ENCODE measurements at places on chromosomes 11 and 22.

GRCh38 chr22:24137595-24137994 is 43.7 kb upstream of the SUSD2 start:
- DNase-seq = no peak

GRCh38 chr11:99154277-99154676 is 133.5 kb downstream of the CNTN5 start:
- DNase-seq = no peak

DNA sequence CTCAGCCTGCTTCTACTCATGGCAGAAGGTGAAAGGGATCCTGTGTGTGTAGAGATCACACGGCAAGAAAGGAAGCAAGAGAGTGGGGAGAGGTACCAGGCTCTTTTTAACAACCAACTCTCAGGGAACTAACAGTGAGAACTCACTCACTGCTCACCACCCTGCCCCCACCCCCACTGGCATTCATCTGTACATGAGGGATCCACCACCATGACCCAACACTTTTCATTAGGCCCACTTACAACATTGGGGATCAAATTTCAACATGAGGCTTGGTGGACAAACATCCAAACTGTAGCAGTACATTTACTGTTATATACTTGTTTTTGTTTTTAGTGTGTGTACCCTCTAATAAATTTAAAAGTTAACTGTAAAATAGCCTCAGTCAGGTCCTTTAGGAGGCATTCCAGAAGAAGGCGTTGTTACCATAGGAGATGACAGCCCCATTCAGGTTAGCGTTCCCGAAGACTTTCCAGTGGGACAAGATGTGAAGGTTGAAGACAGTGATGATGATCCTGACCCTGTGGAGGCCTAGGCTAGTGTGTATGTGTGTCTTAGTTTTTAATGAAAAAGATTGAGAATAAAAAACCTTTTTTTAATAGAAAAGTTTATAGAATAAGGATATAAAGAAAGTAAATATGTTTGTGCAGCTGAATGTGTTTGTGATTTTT is 11.3 kb downstream of the CUL5 start:
- no peak for DNase-seq

DNA sequence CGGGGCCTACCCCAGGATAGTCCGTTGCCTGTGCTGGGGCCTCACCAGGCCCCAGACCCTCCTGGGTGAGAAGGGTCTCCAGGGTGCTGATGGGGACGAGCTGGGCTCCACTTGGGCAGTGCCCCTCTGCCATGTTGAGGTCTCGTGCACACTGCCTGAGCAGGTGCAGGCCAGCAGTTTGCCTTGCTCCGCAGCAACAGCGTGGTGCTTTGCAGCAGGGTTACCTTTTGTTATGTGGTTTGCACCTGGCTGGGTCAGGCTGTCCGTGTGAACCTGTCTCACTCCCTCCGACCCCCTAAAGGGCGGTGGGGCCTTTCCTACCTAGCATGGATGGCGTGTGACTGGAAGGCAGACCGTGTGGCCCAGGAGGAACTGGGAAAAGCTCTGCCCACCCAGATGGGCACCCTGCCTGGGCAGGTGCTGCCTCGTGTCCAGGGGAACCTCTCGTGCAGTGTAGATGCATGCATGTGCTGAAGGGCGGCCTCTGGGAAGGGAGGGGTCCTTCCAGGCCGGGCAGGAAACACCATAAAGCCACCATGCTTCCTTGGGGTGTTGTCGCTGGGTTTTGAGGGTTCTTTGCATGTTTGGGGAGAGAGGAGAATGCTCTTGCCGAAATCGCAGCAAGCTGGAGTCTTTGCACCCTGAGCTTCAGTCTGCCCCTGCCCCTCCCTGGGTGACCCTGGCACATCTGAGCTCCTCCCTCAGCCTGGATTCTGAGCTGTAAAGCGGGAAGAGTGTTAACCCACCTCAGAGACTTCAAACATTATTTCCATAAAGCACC is 75.4 kb upstream of the PPARA start:
- no peak for DNase-seq

DNA sequence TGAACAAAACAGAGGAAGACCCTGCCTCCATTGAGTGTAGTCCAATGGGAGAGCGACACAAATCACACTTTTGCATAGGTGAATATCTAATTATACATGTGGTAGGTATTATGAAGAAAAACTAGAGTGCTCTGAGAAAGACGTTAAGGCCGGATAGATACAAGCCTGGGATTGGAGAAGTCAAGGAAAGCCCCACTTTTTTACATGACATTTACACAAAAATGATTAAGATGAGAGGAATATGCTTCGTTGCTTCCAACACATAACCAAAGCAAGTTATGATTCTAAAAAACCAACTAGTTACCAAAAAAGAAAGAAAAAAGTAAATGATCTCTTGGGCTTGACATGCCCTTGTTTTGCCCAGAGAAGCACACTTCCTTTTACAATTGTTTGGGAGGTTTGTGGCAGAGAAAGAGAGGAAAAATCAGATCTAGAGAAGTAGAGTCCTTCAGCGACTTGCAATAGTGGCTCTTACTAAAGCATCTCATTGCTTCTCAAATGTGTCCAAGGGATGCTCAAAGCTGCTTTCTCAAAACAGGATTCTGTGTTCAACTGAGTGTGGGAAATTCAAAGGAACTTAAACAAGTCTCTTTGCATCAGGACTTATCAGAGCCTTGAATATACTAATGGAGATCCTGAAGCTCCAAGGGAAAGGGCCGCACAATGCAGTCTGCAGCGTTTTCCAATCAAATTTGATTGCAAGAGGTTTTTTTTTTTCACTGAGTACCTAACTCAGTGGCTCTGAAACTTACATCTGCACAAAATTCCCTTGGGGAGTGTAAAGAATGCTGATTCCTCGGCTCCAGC is 38.8 kb downstream of the FLI1 start:
- DNase-seq = no peak

DNA sequence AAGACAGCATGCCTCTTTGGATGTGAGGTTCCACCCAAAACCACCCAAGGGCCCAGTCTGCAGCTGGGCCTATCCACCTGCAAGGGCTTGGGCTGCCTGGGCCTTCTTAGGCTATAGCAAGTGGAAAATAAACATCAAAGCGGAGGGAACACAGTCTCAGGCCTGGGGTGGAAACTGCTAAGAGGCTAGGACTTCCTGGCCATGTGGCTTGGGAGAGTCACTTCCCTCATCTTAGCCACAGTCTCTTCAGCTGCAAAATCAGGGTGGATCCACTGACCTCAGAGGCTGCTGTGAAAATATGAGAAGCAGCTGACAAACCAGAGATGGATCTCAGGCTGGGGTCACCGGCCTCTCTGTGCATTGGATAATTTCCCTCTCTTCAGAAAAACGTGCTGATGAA is 30.6 kb upstream of the TFIP11 start:
- no peak for DNase-seq

DNA sequence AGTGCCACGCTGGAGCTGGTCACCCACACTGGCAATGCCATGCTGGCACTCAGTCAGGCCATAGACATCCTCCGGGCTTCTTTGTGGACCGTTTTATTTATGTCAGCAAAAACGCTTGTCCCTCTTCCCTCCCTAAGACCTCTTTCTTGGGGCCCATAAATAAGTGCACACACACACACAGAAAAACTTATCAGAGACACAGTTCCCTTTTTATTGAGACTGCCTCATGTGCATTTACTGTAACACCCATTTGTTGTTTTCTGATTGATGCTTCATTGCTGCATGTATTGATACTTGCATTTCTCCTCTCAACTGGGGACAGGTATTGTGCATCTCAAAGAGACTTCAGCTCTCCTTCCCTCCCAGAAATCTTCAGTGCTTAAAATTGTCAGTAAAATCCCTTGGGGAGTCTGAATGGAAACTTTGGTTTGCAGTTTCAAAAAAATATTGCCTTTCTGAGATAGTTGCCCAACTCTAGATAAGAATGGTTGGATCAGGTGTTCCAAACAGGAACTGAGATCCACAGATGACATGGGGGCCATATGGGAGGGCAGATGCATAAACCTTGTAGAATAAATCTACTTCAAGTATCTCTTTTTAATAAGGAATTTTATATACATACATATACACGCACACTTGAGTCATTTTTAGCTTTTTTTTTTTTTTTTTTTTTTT is 50.9 kb downstream of the PPP2R1B start:
- no peak for DNase-seq

GRCh38 chr11:28464252-28464867 is 356.2 kb downstream of the METTL15 start:
- DNase-seq = no peak

DNA sequence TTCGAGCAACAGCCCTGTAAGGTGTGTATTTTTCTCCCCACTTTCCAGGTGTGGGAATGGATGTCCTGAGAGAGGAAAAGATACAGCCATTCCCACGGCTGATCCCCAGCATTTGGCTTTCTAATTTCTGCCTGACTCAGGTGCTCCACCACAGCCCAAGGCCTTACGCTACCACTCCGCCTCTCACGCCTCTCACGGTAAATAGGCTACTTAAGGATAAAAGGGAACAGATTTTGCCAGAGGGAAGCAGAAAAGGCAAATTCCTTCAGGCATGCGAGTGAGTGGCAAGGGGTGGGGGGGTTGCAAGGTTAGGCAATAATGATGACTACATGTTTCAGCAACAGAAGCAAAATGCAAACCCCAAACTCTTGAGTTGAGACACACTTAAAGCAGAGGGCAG is 9.2 kb downstream of the PVALB start:
- DNase-seq = no peak

GRCh38 chr11:75852406-75853017 is 37.5 kb downstream of the UVRAG start:
- no peak for DNase-seq

GRCh38 chr11:31096191-31096805 is 273.2 kb downstream of the DCDC1 start:
- no peak for DNase-seq

DNA sequence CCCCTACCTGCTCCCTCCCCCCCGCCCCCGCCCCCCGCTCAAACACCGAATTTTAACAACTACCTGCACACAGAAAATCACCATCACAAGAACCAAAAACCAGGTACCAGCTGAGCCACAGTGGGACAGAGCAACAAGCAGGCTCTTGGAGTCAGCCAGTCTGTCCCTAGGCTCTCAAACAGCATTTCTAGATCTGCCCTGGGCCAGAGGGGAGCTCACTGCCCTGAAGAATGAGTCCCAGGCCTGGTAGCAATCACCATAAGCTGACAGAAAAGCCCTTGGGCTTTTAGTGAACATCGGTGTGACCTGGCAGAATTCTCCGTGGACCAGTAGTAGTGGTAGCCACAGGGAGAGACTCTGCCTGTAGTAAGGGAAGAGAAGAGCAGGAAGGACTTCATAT is 58.3 kb downstream of the C11orf87 start:
- DNase-seq = no peak

DNA sequence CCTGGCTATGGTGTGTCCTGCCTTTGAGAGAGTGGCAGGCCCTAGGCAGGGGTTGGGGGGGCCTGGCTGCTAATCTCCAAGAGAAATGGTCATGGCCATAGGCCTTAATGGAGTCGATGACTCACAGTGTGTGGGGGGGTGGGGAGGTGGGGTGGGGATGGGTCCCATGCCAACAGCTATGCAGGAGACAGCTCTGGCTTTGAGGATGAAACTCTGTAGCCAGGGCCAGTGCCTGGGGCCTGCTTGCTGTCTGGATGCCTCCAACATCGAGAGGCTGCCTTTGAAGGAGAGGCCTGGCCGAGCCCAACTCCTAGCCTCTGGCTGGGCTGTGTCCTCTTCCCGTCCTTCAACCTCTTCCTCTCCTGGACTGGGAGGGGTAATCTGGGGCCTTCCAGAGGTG is 23.9 kb upstream of the TSPAN18 start:
- no peak for DNase-seq

DNA sequence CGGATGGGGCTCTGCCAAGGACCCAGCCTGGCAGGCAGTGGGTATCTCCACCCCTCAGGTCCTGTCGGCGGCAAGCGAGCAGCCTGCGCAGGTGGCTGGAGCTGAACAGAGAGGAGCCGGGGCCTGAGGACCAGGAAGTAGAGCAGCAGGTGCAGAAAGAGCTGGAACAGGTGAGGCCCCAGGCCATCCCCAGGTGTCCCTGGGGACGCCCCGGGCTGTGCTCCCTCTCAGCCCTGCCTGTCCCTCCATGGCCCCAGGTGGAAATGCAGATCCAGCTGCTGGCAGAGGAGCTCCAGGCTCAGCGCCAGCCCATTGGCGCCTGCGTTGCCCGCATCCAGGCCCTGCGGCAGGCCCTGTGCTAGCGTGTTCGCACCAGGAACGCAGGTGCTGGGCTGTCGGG is 44.0 kb downstream of the PISD start:
- DNase-seq = no peak

DNA sequence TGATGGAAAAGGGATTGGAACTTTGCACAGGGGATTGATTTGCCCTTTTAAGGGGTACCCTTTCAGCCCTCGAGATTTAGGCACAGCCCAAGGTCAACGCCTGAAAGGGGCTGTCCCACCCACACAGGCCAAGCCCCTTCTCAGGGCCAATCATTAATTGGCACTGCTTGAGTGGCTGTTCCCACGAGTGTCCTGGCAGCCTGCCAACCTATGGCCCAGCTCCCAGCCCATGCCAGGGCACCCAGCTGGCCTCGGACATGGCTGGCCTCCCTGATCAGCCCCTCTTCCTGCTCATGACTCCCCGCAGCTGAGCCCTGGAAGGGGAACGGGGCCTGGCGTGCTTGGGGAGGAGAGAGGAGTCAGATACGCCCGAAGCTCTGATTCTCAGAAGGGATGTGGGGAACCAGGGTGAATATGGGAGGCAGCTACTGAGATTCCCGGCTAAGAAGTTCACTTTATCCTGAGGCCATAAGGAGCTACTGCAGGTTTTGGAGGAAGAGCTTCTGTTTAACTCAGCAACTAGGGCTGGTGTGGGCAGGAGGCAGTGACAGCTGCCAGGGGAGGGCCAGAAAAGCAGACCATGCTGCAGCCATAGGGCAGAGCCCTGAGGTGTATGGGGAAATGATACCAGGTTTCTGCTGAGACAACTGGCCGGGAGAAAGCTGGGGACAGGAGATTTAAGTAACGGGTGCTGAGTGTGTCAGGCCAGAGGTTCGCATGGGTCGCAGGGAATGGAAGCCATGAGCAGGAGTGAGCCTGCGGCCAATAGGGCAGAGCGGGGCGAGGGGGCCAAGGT is 30.0 kb downstream of the WNT7B start:
- no peak for DNase-seq

DNA sequence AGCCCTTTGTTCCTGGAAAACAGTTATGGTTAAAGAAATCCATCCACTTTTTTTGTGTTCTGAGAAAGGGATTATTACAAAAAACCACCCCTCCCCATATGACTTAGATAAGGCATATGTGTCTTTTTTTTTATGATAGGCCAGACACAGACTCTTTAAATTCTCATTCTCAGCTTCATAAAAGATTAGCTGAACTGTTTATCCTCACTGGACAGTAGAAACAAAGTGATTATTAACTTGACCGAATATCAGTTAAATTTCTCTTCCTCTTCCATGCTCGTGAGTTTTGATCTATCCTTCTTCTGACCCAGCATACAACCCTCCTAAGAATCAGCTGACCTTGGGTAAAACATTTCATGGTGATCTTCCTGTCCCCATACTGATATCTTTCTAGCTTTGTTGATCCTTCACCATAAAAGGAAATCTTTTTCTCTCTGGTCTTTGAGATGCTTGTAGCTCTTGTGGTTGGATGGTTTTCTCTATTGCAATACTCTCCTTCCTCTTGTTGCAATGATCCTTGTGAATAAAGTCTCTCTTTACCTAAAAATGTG is 26.2 kb downstream of the OR2AG2 start:
- DNase-seq = no peak

Data from GM12891 (cell line).